Skeletal muscle cell (primary cell): ENCODE measurements at places on chromosomes 7 and 10.

- DNase-seq, result no peak
Measured at GRCh38 chr7:151740081-151740851, 136.6 kb downstream of the PRKAG2 start.

DNA sequence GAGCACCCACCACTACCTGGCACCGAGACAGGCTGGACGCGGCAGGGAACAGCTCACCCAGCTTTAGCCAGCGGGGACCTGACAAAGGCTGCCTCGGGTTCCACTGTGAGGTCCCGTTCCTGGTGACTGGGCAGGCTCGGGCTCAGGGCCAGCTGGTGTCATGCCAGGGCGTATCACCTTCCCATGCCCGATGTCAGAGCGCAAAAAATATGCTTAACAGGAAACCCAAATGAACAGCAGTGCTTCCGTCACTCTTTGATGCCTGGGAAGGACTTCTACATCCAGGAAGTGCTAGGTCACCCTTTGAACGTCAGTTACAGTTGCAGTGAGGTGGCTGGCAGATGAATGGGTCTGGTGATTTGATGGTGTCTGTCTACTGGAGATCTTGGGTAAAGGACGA lies 106.0 kb downstream of the ADARB2 start:
- DNase-seq, result no peak

DNA sequence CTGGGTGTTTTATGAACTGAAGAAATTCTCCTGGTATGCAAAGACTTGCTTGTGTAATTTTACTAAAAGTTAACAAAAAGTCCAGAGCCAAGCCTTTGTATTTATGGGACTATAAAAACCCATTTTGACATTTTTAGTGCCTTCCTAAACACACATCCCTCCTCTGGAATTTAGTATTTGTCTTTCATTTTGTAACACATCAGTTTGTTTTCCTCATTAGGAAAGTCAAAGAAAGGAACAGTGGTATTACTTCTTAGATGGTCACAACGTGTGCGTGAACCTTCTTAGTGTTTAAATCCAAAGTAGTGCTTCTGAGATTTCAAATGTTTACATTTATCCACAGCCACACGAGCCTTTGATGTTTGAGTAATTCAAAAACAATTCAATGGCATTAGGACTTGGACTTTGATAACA lies 103.2 kb upstream of the TMEM106B start:
- no peak for DNase-seq

DNA sequence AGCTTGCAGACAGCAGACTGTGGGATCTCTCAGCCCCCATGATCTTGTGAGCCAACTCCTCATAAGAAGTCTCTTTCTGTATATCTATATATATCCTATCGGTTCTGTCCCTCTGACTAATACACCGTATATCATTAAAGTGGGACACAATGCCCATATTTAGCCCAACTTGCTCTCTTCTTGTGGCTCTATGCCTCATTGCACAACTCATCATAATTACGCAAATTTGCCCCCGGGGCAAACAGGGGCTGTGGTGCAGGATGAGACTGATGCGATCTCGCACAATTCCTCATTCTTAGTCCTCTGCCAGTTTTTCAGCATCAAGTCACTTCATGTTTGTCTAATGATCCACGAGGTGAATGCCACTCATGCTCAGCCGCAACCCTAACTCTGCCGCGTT lies 183.2 kb downstream of the PRPF18 start:
- peak; percentile 81 for DNase-seq

DNA sequence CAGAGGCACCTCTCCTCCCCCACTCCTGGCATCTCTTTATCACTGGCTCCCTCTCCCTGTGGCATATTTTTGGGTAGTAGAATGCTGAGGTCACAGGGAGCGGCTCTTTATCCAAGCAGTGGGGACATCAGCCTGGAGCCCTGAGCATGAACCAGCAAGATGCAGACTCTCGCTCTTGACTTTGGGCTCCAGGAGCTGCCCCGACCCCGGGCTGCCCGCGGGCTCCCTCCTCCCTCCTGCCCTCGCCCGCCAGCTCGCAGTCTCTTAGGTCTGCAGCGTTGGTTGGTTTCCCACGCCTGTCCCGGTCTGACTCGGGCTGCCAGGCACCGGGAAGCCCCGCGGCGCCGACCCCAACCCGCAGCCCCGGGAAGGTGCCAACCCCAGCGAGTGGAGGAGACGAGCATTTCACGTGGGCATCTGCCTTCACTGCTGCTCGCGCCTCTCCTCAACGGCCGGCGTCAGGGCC lies 1.3 kb downstream of the INSYN2A start:
- no peak for DNase-seq

- no peak for DNase-seq
Measured at GRCh38 chr10:46312953-46313352, 26.2 kb downstream of the ANTXRL start.

- DNase-seq, result no peak
Measured at GRCh38 chr7:6444516-6445269, 3.1 kb downstream of the DAGLB start.
